ENCODE measurements at places on chromosomes 5 and 9. TPM values are rescaled to one million over a fixed set of nuclear protein-coding genes. Genes with fewer than 3 reads are reported as not detected.

GRCh38 chr5:59274106-59274636 is 619.4 kb downstream of the PDE4D start:
- DNase-seq = no peak

- no peak for DNase-seq
Measured at GRCh38 chr5:44543511-44543910, 154.3 kb upstream of the FGF10 start.

DNA sequence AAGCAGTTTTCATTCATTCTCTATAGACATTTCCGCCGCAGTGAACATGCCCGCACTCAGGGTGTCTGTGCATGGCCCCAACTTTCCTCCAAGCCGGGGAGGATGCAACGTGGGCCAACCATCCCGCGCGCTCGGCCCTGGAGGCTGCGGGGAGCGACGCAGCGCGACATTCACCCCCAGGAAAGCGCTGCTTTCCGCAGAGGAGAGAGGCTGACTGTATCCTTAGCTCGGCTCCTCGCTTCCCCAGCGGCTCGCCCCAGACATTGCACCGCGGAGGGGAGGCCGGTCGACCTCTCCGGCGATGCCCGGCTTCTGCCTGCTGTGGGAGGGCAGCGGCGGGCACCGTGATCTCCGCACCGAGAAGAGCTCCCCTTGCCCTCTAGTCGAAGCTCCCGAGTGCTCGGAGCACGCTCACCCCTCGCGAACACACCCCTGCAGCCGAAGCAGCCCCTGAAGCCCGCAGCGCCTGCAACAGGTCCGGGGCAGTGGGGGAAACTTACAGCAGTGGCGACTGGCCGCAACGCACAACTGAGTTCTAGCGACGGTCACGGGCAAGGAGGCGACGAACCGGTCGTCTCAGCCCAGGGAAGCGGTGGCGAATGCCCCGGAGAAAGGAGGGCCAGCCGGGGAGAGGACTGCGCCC is 600 bp downstream of the ENC1 start:
- DNase-seq = no peak

DNA sequence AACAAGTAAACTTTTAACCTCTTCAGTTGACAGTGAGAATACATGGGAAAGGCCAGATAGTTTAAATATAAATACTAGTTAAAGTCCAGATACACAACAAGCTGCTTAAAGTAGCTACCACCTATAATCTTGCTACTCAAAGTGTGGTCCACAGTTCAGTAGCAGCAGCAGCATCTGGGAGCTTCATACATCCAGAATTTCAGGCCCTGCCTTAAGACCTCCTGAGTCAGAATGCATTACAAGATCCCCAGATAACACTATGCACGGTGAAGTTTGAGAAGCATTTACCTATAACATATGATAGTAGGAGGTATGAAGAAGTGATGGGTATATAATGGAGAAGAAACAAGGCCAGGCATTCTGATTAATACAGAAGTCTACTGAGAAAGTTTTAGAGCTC is 244.5 kb downstream of the EFNA5 start:
- DNase-seq = no peak

GRCh38 chr5:80755626-80756025 is 100.8 kb upstream of the DHFR start:
- DNase-seq = no peak

GRCh38 chr5:170296036-170296934 is 1.3 kb downstream of the LCP2 start:
- no peak for DNase-seq

- no peak for DNase-seq
Measured at GRCh38 chr9:72486594-72486955, 34.8 kb upstream of the TMC1 start.

DNA sequence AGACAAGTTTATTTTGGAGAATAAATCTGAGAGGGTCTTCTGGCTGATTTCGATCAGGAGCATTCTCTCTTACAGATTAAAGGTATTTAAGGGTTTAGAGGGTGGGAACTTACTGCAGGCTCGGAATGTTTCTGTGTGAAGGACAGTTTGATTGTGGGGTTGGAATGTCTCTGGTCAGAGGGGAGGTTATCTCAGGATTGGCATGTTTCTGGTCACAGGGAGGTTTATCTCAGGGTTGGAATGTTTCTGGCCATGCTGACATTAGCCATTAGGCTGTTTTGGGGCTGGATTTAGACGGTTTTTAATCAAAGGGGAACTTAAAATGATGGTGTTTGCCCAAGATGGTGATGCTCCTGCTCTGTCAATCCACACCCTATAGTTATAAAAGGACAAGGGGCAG is 95.2 kb downstream of the SLCO4C1 start:
- DNase-seq = no peak

DNA sequence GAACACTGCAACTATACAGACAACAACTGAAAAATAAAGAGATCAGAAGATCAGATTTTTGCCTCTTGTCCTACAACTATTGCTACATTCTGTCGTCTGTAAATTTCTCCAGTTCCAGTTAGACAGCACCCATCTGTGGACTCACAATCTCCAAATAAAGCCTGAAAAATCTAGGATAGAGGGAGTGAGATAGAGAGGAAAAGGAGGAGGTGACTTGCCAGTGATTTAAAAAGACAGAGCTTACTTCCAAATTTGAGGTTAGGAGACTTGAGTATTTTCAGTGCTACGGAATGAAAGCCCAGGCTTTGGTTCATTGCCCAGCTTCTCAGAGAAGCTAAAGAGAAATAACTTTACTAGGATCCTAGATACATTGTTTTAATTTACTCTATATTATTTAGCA is 63.6 kb downstream of the PTCD2 start:
- no peak for DNase-seq

DNA sequence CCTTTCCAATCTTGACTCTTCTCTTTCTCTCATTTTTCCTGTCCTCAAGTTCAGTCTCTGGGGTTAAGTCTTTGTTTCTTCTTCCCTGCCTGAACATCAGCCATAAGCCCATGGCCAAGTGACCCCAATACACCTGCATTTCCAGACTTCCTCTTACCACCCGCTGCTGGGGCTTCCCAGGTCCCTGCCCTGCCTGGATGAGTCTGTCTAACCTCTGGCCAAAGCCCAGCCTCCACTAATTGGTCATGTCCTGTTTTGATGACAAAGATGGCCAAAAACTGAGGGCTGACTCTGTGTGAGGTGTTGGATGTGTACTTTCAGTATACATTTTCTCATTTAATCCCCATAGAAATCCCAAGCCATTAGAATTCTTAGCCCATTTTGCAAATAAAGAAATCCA is 47.3 kb downstream of the SH3TC2 start:
- no peak for DNase-seq

- no peak for DNase-seq
Measured at GRCh38 chr9:76247426-76247825, 146.8 kb downstream of the RFK start.

DNA sequence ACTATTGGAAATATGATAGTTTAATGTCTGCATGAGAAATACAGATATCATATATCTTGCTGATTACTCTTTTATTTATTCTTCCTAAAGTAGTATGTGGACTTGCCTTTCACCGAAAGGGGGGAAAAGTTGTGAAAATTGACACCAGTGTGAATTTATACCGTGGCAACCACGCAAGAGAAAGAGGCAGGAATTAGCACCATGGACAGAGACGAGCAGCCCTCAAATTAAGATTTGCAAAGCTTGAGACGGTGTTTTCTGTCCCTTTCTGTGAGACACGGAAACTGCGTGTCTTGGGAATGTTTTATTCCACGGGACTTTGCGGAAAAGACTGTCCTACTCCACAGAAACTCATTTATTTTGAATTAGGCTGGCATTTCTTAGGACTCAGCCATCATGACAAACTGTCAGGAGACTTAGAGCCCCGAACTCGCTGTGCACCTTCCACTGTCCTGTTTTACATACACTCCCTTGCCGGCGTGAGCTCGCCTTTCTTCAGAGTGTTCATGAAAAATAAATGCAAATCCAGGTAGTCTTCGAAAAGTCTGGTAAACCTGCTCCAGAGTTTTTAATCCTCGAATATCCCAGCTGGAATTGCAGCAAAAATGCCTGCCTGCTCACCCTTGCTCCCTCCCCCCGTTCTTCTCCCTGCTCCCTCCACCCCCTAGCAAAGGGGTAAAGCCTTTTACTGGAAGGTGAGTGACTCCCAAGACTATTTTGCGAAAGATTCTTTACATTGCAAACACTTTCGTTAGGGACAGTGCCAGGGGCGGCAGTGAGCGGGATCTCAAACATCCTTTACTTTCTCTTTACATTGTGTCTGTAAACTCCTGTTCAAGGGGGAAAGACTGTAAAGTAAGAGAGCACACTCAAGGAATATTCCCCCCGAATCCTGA is 3.8 kb upstream of the ELAVL2 start:
- DNase-seq = no peak

GRCh38 chr5:98458004-98458403 is 315.5 kb upstream of the RGMB start:
- no peak for DNase-seq

DNA sequence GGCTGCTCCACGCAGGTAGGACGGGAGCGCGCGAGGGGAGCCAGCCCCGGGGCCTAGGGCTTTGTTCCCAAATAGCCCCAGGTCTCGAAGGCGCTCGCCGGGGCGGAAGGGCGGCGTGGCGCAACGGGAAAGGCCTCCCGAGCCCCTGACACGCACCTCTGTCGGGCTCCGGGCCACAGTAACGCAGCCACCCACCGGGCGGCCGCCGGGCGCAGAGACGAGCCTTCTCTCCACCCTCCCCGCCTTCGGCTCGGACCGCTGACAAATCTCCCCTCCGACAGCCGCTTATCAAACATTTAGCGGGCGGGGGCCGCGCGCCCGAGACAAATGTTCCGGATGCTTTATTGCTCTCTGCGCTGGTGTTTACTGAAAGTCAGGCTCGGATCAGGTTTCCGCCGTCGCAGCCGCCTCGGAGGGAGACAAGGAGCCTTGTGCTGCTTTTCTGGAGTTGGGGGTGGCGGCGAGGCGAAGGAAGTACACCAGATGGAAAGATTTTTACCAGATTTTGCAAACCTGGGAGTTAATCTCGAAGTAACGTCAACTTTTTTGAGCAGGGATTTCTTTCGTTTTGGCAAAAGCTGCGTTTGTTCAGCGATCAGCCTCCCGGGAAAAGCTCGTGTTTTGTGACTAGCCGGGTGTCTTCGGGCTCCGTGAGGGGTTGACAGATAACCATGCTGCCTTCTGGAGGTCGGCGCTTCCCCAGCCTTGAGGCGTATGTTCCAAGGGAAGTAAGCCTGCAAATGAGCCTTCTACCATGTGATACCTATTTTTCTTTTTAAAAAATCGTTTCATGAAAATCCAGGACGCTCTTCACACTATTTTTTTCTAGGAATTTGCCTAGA is 950 bp downstream of the RGMB start:
- DNase-seq = no peak

- no peak for DNase-seq
Measured at GRCh38 chr5:82551840-82552385, 273.8 kb upstream of the RPS23 start.

DNA sequence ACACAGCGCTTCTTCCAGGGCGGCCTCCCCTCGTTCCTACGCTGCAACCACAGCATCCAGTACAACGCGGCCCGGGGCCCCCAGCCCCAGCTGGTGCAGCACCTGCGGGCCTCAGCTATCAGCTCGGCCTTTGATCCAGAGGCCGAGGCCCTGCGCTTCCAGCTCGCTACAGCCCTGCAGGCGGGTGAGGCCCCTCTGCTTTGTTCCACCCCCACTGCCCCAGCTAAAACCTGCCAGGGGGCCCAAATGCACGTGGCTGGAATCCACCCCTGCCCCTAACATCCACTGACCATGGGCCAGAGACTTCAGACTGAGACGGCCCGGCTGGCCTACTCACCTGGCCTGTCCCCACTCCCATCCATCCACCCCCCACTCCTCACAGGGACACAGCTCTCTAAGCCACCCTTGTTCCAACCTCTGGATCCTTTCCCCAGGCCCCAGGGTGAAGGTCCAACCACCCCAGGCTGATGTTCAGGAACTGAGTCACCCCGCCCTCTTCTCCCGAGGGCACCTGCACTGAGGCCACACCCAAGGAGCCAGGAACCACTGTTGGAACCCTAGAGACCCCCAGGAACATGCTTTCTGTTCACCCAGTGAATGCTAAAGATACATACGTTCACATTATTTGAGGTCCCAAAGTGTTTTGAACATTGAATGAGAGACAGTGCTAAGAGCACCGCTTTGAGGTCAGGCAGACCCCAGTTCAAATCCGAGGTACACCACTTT is 18.9 kb upstream of the ASS1 start:
- DNase-seq = no peak

DNA sequence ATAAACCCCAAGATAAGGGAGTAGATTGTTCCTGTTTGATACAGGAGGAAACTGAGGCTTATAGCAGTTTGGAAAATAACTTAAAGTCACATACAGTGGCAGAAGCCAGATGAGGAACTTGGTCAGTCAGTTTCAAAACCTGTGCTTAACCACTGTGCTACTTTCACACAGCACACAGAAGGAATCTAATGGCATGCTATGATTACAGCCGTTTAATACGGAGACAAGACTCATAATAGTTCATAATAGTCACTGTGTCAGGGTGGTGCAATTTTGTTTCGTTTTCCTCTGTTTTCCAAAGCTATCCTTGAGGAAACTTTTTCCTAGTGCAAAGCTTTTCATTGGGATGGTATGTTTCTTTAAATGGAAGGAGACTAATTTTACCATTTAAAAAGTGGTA is 112.3 kb downstream of the GCNT1 start:
- no peak for DNase-seq

GRCh38 chr5:124655921-124656511 is 90.4 kb downstream of the ZNF608 start:
- peak; percentile 88 for DNase-seq

DNA sequence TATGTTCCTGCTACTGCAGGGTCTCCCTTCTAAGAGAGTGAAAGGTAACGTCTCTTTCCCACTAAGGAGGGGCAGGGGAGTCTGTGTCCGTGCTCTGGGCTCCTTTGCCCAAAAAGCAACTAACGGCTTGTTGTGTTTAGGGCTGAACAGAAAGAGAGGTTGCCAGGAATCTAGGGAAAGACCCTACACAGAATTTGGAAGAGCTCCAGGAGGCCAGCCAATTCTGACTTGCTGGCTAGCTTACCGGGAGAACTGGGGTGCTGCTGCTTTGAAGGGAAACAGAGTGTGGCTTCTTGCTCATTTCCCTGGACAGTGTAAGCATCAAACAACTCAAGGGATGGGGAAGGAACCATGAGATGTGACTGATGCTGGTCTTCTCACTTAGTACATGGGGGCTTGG is 176.1 kb downstream of the GADD45G start:
- no peak for DNase-seq

GRCh38 chr9:5448016-5448415 is 2.3 kb upstream of the CD274 start:
- DNase-seq = no peak

DNA sequence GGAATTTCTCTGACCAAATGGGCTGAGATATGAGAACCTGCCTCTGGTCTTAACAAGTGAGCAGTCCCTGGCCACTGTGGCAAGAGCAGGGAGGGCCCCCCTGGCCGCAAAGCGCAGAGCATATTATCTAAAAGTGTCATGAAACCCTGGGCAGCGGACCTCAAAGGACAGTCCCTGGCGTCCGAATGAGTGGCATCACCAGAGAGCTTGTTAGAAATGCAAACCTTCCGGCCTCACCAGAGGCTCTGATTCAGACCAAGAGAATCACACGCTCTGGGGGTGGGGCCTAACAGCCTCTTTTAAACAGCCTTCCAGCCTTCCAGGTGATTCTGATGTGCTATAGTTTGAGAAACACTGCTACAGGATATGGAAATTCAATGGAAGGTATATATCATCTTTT is 10.9 kb downstream of the PTPN3 start:
- no peak for DNase-seq

BTNL8 gene
- total RNA-seq = not detected

CDX1 gene
- not detected for total RNA-seq

SHROOM1 gene
- 5.3 TPM for total RNA-seq

TEX10 gene
- 27.8 TPM for total RNA-seq

DOCK2 gene
- 0.20 TPM for total RNA-seq

HTR4 gene
- total RNA-seq = not detected

SYNPO gene
- 11.7 TPM for total RNA-seq

NDUFB6 gene
- total RNA-seq = 41.7 TPM

NME5 gene
- 1.1 TPM for total RNA-seq

LMX1B gene
- not detected for total RNA-seq

FBXW5 gene
- total RNA-seq = 182 TPM
